ENCODE measurements at places on chromosomes 5 and 9.

GRCh38 chr5:40499007-40499406 lies 180.7 kb upstream of the PTGER4 start:
- DNase-seq, result no peak

GRCh38 chr5:177471610-177472356 lies 1.7 kb downstream of the DBN1 start:
- DNase-seq, result no peak

DNA sequence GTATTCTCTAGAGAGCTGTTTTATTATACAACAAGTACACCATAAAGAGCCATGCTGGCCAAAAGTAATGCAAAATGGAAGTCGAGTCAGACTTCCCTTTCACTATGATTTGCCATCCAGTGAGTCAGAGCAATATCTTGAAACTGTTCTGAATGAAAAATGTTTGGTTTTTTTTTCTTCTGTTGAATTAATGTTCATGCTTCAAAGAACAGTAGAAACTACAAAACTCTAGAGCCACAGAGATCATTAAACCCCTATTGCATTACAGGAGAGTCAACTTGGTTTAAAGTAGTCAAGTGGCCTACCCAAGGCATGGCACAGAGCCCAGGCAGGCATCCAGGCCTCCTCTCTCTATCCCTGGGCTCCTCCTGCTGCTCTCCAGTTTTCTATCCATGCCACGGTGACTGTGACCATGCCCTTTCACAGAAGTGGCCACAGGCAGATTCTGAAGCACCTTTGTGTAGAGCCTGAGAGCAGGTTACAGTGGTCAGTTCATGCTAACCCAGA lies 358.9 kb downstream of the DEPDC1B start:
- no peak for DNase-seq

GRCh38 chr5:60700416-60700757 lies 421 bp upstream of the DEPDC1B start:
- no peak for DNase-seq

- no peak for DNase-seq
These were observed 481.1 kb downstream of the NR2F1-AS1 start for GRCh38 chr5:93099902-93100347.

DNA sequence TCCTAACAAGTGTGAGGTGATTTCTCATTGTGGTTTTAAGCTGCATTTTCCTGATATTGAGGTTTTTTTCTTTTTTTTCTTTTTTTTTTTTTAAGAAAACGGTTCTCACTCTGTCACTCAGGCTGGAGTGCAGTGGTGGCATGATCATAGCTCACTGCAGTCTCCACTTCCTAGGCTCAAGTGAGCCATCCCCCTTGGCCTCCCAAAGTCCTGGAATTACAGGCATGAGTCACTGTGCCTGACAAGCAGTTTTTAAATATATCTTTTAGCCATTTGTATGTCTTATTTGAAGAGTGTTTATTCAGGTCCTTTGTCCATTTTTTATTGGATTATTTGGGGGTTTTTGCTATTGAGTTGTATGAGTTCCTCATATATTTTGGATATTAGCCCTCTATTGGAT lies 53.8 kb downstream of the GCNT1 start:
- no peak for DNase-seq

GRCh38 chr5:168798065-168799023 lies 219.2 kb upstream of the PANK3 start:
- DNase-seq, result no peak
